Naive thymus-derived CD8-positive, alpha-beta T cell (primary cell): ENCODE measurements at places on chromosomes 4 and X. TPM values are rescaled to one million over a fixed set of nuclear protein-coding genes. Genes with fewer than 3 reads are reported as not detected.

- DNase-seq = no peak
These were observed 247.3 kb downstream of the SLC7A11 start for GRCh38 chr4:137994853-137995252.

- no peak for DNase-seq
These were observed 8.7 kb downstream of the GAB1 start for GRCh38 chr4:143345356-143345755.

DNA sequence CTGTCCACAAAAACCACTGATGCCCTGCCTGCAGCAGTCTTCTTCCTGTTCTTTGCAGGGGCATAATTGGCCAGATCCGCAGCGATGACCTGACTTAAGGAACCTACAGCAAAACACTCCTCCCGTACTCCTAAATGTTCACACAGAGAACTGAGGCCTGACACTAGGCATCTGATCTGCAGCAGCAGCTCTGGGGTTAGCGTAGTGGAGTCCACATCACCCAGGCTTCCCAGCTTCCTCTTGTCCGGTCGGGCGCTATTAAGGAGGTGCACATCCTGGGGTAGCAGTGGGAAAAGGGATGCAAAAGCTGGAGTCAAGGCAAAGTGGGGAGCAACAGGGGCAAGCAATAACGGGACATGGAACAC lies 758 bp downstream of the SCFD2 start:
- DNase-seq = no peak

- DNase-seq = no peak
These were observed 17.5 kb downstream of the ANXA5 start for GRCh38 chr4:121679267-121679666.

Gene QDPR
- 24.5 TPM for total RNA-seq

DNA sequence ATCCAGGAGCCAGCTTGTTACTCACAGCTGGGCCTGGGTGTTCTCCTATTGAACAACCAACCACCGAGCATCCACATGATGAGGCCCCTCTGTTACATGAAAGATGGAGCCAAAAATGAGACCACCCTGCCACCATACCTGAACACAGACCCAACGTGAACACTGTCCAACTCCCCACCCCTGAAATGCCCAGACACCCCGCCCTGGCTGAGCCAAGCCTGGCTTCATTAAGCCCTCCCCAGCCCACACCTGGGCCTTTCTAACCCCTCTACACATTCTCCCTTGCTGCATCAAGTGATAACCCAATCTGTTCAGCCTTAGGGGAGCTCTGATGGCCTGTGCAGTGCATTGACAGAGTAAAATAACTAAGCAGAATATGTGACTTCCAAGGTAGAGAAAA lies 80.7 kb downstream of the EVC start:
- no peak for DNase-seq

Gene FRAS1
- total RNA-seq = not detected

- DNase-seq = no peak
These were observed 436.2 kb downstream of the KCNIP4 start for GRCh38 chr4:21512353-21512752.

Gene SSR4
- 128 TPM for total RNA-seq

Gene PNMA6E
- not detected for total RNA-seq

GRCh38 chrX:20664774-20665173 lies 398.1 kb upstream of the RPS6KA3 start:
- no peak for DNase-seq

DNA sequence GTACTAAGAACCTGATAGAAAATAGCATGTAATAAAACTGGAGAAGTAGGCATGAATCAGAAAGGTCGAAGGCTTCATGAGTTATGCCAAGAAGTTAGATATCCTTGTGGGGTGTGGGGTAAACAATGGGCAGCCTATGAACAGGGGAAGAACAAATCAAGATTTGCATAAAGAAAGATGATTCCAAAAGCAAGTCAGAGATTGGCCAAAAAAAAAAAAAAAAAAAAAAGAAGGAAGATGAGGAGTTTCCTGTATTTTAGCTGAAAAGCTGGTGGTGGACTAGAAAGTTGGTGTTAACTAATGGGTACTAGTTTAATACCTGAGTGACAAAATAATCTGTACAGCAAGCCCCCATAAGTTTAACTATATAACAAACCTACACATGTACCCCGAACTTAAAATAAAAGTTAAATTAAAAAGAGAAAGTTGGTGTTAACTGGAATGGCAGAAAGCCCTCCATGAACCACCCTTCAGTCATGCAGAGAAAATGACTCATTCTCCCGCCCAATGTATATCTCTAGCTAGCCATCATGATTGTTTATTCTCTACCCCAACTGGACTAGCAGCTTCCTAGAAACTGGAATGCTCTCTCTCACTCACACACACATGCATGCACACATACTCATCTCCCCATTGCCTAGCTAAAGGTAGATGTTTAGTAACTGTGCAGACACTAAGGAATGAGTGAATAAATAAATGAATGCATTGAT lies 41.7 kb downstream of the ATP11C start:
- no peak for DNase-seq

DNA sequence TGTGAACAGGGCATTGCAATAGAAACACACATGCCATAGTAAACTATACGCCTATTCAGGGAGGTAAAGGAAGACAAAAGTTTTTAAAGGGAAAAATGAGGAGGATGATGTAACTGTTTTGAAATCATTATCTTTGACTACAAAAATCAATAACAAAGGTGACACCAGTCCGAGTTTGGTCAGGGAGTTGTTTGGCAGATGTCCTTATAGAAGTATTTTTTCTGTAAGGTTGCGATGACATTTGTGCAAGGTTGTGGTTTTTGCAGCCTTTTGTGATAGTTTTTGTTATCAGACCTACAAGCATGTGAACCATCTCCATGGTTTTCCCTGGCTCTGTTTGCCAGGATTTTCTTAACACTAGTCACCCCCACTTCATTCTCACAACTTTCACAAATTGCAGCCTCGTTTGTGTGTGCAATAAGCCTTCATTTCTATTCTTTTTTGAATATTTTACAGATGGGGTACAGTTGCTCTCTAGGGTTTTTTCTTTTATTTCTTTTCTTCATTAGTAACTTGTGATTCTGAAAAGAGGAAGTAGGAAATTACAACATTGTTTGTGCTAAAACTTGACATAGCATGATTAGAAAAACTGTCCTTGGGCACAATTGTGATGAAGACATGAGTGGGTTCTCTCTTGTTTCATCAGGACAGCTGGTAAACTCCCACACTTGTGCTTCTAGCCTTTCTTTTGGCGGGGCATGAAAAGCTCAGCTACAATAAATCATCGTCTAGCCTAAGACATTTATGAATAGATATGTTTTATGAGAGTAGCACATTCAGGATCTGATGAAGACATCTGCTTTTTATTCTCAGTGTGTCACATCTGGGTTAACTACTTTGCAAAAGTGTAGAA lies 60.2 kb upstream of the PNPLA4 start:
- DNase-seq = no peak

GRCh38 chr4:27835851-27836250 lies 975.2 kb downstream of the STIM2 start:
- DNase-seq = no peak

- no peak for DNase-seq
These were observed 75.7 kb downstream of the FAM114A1 start for GRCh38 chr4:38943343-38943742.

DNA sequence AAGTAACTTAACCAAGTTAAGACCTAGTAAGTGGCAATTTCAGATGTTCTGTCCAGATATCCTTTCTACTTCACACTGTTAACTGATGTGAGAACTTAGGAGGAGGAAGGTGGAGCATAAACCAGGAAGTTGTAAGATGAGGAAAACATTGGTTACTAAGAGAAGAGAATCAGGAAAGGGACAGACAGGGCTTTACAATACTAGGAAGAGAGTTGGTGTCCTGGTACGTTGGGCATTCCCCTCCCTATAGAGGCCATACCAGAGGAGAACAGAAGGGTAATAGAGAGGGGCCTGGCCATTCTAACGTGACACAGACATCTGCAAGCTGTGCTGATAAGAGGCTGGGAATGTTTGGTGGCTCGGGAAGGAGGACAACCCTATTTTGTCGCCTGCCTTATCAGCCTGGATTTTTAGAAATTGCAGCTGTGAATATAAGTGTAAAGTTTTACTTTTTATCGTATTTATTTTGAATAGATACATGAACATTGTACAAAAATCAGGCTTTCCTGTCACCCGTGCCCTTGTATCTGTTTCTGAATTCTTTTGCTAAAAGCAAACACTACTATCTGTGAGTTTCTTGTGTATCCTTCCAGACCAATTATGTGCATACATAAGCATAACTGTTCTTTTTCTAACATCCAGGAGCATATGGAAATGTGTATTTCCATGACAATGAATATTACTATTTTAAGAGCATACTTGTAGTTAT lies 53.5 kb upstream of the HPRT1 start:
- DNase-seq = no peak

Gene BTC
- not detected for total RNA-seq

DNA sequence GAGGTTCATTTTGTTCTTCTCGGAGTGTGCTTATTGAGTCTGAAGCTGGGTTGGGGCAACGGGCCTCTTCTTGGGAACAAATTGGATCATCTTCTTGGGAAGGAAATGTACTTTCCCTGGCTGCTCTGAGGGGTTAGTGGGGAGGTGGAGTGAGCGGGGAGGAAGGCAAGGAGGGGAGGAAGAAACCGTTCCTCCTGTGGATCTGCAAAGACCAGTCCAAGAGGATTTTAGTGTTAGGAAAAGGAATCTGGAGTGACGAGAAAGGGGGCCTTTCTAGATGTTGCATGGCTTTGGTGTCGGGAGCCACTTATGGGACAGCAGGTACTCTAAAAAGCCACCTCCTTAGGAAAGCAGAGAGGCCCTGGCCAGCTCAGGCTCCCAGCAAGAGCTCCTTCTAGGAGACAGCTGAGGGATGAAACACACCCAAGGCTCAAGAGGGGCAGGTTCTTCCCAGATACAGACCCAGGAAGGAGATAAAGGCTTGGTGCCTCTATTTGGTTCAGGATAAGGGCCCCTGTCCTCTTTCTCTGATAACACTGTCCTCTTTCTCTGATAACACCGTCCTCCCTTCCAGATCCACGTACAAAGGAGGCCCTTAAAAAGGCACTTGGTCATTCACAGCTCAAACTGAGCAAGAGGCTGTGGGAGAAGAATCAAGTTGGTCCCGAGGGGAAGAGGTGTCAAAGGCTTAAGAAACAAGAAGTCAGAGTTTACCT lies 451 bp downstream of the SOD3 start:
- DNase-seq = no peak

DNA sequence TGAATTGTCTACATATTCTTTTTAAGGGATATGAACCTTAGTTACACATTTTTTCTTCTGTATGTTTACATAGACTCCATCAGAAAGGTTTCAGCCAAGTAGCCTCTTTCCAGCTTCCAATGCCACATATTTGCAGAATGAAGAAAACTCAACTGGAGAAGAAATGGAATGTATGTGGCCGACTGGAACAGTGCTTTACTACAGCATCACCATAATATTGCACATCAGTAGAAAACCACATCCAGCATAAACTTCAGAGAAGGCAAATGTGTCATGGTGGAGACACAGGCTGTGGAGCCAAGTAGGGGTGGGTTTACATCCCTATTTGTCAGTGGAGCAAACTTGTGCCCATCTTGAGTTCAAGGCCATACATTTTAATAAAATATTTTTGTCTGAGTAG lies 204.8 kb upstream of the LDB2 start:
- no peak for DNase-seq

GRCh38 chr4:184216515-184216914 lies 1.2 kb downstream of the ENPP6 start:
- no peak for DNase-seq

Gene EDNRA
- total RNA-seq = not detected

Gene RASL11B
- 0.63 TPM for total RNA-seq

DNA sequence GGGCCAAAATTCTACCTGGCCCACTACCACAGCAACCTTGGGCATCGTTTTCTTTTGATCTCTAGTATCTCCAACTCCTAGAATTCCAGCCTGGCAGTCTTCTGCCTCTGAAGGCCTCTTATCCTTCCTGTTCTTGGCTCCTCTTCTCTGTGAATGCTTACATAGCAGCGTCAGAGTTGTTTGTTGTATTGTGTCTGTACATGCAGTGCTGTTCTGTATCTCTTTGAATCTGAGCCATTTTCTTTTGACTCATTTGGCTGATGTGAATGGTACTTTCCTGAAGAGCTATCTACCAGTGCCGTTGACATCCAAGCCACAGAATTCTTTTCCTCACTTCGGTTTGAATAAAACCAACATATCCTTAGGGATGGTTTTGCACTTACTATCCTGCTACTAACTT lies 79.2 kb downstream of the TMEM164 start:
- DNase-seq = no peak

DNA sequence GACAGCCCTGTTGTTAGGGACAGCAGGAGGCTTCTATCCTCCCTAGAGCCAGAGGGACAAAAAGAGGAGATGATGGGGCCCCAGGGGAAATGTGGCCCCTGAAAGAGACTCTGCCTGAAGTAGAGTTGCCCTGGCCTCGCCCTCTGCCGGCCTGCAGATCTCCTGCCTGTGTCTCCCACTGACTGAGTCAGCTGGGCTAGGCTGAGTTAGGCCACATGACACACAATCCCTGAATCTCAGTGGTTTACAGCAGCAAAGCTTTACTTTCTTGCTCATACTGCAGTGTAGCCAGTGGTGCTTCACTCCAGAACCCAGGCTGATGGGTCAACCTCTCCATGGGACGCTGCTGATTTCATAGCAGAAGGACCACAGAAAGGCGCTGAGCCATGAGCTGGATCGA lies 23.5 kb downstream of the DRD5 start:
- no peak for DNase-seq

Gene ASB9
- not detected for total RNA-seq

DNA sequence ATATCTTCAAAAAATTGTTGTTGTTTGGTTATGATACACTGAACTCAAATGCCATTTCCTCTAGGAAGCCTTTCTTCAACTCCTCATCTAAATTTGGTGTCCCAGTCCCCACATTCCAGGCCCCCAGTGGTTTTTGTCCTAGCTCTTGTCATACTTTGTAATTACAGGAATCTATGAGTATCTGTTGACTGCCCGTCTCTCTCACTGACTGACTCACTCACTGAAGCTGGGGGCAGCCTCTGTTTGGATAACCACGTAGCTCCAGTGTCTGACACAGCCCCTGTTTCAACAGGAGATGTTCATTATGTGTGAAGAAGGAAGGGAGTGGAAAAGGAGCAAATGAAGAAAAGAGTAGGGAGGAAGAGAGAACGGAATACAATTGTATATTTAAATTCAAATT lies 284.1 kb upstream of the TENM3 start:
- DNase-seq = no peak

Gene ANOS1
- not detected for total RNA-seq

DNA sequence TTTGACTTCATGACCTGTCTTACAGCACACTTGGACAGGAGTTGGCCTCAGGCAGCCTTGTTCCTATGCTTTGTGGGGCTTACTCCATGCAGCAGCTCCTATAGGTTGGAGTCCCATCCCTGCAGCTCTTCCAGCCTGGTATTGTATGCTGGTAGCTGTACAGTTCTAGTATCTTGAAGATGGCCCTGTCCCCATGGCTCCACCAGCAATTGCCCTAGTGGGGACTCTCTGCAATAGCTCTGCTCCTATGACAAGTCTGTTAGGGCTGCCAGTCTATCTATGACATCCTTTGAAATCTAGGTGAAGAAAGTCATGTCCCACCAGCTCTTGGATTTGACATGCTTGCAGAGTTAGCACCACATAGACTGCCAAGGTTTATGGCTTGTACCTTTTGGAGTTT lies 252.6 kb downstream of the ANTXR2 start:
- DNase-seq = no peak

GRCh38 chrX:41518841-41519220 lies 71.7 kb downstream of the NYX start:
- DNase-seq = no peak

GRCh38 chr4:6123116-6123515 lies 77.2 kb downstream of the JAKMIP1 start:
- DNase-seq = no peak

- DNase-seq = no peak
These were observed 36.3 kb downstream of the IL21 start for GRCh38 chr4:122584519-122584918.

- no peak for DNase-seq
These were observed 429.1 kb upstream of the INTU start for GRCh38 chr4:127203562-127204200.

Gene CABS1
- total RNA-seq = not detected

Gene APOOL
- total RNA-seq = 8.9 TPM
